ENCODE measurements at places on chromosomes 13 and 19. TPM values are rescaled to one million over a fixed set of nuclear protein-coding genes. Genes with fewer than 3 reads are reported as not detected.
A peak's percentile ranks its signal among the peaks of the same experiment; 100 is the strongest.

DNA sequence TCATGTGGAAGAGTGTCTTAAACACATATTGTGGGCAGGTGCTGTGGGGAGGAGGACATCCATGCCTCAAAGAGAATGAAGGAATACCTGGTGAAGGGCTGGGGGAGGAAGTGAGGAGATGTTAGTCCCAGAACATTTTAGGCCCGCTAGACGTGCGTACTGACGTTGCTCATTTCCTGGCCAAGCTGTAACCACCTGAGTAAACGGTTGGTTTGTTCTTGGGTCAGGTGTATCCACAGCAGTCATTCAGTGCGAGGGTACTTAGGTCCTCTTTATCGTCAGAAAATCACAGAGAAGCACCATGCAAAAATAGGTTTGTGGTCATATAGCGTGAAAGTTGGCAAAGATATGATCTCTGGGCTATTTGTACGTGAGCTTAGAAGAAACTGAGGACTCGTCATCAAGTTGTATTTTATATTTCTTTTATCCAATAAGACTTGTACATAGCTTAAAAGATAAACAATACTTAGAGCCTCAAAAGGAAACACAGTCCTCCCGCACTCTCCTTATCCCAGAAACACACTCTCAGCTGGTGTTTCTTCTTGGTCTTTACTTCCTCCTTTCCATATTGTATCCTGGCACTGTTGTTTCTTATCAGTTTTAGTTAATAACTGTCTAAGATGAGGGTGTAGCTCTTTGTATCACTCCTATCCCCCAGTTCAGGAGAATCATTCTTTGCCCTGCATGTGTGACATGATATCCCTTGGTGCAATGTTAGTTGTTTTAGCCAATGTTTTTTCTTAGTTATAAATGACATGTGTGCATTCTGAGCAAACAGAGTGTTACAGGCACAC is 52.0 kb downstream of the ARHGEF7 start:
- H3K36me3 ChIP-seq, result peaks cover 14% of the 10 kb centered on the region
- no peak for DNase-seq
- no peaks in the 10 kb centered on the region for H3K27me3 ChIP-seq

GRCh38 chr13:27657724-27658123 is 36.0 kb downstream of the POLR1D start:
- DNase-seq, result no peak
- H3K27me3 ChIP-seq, result no peaks in the 10 kb centered on the region
- no peaks in the 10 kb centered on the region for H3K4me1 ChIP-seq
- H3K4me3 ChIP-seq, result no peak overlapping the region
- H3K27ac ChIP-seq, result no peak overlapping the region
- peaks cover 7% of the 10 kb centered on the region for H3K36me3 ChIP-seq

DNA sequence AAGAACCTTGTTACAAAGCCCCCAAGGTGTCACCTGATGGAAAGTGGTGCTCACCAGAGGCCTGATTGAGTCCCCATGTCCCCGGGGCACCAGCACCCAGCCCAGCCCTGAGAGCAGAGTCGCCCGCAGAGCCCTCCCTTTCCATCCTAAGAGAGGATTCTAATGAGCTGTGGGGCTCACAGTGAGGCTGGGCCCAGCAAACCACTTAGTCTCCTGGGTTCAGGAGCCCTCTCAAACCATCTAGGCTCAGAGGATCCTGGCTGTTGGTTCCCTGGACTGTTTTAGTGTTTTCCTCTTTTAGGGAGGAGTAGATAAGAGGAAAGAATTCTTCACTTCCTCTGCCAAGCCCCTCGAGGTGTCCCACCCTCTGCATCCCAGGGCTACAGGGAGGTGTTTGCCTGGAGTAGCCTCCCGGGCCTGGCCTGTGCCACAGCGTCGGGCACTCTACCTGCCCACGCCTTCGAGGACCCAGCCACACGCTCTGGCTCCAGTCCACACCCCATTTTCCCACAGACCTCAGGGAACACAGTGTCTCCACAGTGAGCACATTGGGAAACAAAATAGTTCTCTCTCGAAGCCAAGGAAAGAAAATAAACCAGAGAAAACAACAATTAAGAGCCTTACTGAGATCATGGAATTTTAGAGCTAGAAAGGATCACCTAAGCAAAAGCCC is 34.4 kb downstream of the DHRS12 start:
- peaks cover 36% of the 10 kb centered on the region for H3K4me1 ChIP-seq
- H3K27me3 ChIP-seq, result no peaks in the 10 kb centered on the region
- peak overlapping the region; percentile 79 for H3K27ac ChIP-seq
- DNase-seq, result no peak
- peaks cover 18% of the 10 kb centered on the region for H3K36me3 ChIP-seq

DNA sequence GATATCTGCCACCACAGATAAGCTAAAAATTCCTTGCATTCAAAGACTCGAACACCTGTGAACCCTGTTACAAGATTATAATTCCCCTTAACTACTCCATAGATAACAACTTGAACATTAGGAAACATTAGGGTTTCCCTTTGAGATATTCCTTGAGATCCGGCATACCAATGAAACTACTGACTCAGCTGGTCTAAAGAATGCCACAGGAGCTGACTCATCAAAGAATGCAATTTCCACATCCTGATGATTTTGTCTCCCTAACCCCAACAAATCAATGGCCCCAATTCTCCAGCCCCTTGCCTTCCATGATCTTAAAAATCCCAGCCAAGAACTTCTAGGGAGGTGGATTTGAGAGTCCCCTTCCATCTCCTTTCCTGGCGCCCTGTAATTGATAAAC is 35.6 kb upstream of the ZNF599 start:
- no peaks in the 10 kb centered on the region for H3K36me3 ChIP-seq
- no peak overlapping the region for H3K27ac ChIP-seq
- no peaks in the 10 kb centered on the region for H3K27me3 ChIP-seq
- H3K4me3 ChIP-seq, result no peak overlapping the region

DNA sequence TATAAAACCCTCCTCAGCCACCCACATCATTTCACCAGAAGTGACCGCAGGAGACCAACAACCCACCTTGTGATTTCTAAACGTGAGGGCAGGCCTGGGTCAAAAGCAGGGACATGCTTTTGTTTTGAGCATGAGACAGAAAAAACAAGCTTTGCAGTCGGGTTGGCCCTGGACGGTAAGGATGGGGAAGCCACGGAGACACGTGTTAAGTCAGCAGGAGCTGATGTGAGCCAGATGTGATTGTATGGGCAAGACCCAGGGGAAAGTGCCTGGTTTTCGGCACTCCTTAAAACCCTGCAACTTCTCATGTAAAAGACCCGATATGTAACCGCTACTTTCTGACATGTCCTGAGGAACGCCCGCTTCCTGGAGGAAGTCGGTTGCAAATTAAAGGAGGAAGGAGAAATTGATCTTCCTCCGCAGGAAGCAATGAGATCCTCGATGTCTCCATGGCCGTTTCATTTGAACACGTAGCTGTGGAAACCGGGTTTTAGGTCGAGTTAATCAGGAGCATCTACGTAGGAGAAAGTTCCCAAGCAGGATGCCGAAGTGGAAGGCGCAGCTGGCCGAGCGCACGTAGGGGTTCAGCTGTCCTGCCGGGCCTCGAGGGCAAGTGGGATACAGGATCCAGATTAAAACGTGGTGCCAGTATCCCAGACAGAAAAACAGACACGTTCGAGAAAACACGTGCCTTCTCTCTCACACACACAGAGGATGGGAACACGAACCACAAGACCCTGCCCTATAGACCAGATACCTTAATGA is 40.5 kb upstream of the POMP start:
- no peak overlapping the region for H3K4me3 ChIP-seq
- DNase-seq, result no peak
- H3K27ac ChIP-seq, result no peak overlapping the region
- no peaks in the 10 kb centered on the region for H3K36me3 ChIP-seq

DNA sequence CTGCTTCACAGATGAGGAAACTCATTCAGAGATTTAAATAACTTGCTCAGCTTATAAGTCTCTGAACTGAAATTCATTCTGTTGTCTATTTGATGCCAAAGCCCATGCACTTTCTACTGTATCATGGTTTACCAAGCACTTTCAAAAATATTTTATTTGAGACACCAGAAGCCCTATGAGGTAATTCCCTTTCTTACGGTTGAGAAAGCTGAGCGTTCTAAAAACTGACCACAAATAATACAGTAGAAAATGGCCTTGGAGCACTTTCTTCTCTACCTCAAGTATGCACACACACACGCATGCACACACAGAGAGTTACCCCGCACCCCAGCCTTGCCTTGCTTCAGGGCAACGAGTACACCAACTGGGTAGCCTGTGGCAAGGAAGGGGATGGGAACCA is 228.5 kb downstream of the RFC3 start:
- no peaks in the 10 kb centered on the region for H3K27me3 ChIP-seq
- no peak overlapping the region for H3K27ac ChIP-seq
- no peak overlapping the region for H3K4me3 ChIP-seq
- no peaks in the 10 kb centered on the region for H3K36me3 ChIP-seq
- no peak for DNase-seq

- H3K27ac ChIP-seq, result no peak overlapping the region
- H3K36me3 ChIP-seq, result no peaks in the 10 kb centered on the region
- no peak overlapping the region for H3K4me3 ChIP-seq
- no peak for DNase-seq
- H3K27me3 ChIP-seq, result no peaks in the 10 kb centered on the region
Measured at GRCh38 chr13:94122300-94122915, 357.1 kb downstream of the DCT start.

GRCh38 chr13:41648314-41648935 is 191.1 kb downstream of the RGCC start:
- no peak overlapping the region for H3K4me3 ChIP-seq
- H3K4me1 ChIP-seq, result peaks cover 35% of the 10 kb centered on the region
- DNase-seq, result peak; percentile 46

GRCh38 chr13:31182987-31183386 is 16.8 kb upstream of the B3GLCT start:
- DNase-seq, result no peak
- no peaks in the 10 kb centered on the region for H3K36me3 ChIP-seq
- H3K4me1 ChIP-seq, result no peaks in the 10 kb centered on the region

DNA sequence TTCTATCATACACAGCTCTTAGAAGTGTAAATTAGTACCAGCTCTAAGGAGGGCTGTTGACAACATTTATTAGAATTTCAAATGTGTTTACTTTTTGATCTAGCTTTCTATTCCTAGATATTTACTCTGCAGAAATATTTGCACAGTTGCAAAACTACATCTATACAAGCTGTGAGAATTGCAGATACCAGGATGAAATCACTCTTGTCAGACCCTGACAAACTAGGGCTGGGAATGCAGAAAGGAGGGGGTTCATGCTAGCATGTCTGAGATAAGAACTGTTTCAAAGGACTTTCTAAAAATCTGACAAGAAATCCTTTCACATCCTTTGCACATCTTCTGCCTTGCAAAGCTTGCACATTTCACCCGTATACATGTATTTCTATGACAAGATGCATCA is 11.8 kb upstream of the PABPC3 start:
- H3K36me3 ChIP-seq, result no peaks in the 10 kb centered on the region
- H3K27ac ChIP-seq, result no peak overlapping the region
- no peaks in the 10 kb centered on the region for H3K4me1 ChIP-seq
- H3K27me3 ChIP-seq, result no peaks in the 10 kb centered on the region
- no peak overlapping the region for H3K4me3 ChIP-seq
- no peak for DNase-seq

DNA sequence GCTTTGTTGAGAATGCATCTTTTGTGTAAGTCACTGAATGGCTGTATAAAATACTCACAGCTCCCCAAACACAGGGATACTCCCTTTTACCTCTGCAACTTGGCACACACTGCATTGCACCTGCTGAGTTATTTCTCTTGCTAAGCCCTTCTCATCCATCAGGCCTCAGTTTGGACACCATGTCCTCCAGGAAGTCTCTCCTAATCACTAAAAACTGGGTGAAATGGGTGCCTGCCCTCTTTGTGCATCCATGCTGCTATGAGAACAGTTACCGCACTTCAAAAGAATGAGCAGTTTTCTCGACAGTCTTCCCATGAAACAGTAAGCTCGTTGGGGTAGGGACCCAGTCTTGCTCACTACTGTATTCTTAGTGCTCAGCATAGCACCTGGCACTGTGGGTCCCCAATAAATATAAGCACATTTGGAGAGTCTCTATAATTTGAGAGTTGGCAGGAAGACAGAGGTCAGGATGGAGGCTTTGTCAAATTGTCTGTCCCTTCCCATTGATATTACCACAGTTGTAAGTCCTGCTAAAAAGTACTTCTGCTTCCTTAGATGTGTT is 4.6 kb upstream of the SLC25A30 start:
- H3K4me3 ChIP-seq, result no peak overlapping the region
- no peaks in the 10 kb centered on the region for H3K4me1 ChIP-seq
- H3K36me3 ChIP-seq, result no peaks in the 10 kb centered on the region
- H3K27ac ChIP-seq, result no peak overlapping the region
- DNase-seq, result no peak

- no peaks in the 10 kb centered on the region for H3K27me3 ChIP-seq
- no peaks in the 10 kb centered on the region for H3K36me3 ChIP-seq
- H3K4me3 ChIP-seq, result no peak overlapping the region
- H3K27ac ChIP-seq, result no peak overlapping the region
- no peaks in the 10 kb centered on the region for H3K4me1 ChIP-seq
Measured at GRCh38 chr13:89891416-89891815, 1456.1 kb upstream of the MIR17HG start.

The PDX1 gene
- polyA plus RNA-seq, result 1.2 TPM

The ZNF57 gene
- 9.5 TPM for polyA plus RNA-seq

The CLIP3 gene
- polyA plus RNA-seq, result 5.5 TPM

The KLK15 gene
- not detected for polyA plus RNA-seq

The NMRK2 gene
- polyA plus RNA-seq, result 4.3 TPM
